ENCODE measurements at places on chromosomes 3 and 15. TPM values are rescaled to one million over a fixed set of nuclear protein-coding genes. Genes with fewer than 3 reads are reported as not detected.

Gene FBXL2
- total RNA-seq = not detected

GRCh38 chr15:96728591-96728990 lies 398.1 kb downstream of the NR2F2 start:
- no peaks in the 10 kb centered on the region for H3K4me1 ChIP-seq
- H3K27me3 ChIP-seq = no peaks in the 10 kb centered on the region
- no peak overlapping the region for H3K4me3 ChIP-seq
- no peaks in the 10 kb centered on the region for H3K36me3 ChIP-seq

Gene TTLL13
- total RNA-seq = 0.25 TPM

DNA sequence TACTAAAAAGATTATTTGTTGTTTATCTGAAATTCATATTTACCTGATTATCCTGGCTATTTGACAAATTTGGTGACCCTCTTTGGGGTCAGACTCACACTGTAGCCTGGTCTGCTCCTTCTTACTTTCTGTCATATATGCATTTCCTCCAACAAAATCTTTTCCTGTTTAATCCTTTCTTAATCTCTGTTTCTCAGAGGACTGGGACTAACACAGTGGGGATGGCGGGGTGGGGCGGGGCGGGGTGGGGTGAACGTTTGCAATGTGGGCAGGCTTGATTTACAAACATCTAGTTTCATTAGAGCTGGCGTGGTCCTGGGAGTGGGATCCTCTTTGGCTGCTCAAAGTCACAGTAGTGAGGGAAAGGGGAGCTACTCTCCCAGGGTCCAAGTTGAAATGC lies 35.3 kb upstream of the CDCP1 start:
- no peak for DNase-seq
- peaks cover 2% of the 10 kb centered on the region for H3K27me3 ChIP-seq
- H3K4me1 ChIP-seq = no peaks in the 10 kb centered on the region
- H3K36me3 ChIP-seq = no peaks in the 10 kb centered on the region
- no peak overlapping the region for H3K27ac ChIP-seq

Gene GATM
- 1.0 TPM for total RNA-seq

Gene ANKRD34C
- total RNA-seq = not detected

DNA sequence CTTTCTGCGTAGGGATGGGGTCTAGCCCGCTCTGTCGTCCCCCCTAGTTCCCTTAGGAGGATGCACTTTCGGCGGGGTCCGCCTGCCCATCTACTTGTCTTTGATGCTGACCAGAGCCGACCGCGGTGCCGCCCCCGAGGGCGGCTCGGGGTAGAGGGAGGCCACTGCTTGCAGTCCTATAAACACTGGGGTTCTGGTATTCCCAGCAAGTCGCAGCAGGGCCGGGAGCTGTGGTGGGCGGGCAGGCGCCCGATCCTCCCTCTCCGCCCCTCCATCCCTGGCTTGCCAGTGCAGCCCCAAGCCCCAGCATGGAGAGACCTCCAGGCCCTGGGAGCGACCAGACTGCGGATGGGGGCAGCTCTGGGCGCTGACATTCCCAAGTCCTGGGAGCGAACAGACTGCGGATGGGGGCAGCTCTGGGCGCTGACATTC lies 830 bp downstream of the SEMA4B start:
- DNase-seq = no peak
- no peaks in the 10 kb centered on the region for H3K27me3 ChIP-seq
- no peak overlapping the region for H3K27ac ChIP-seq
- no peaks in the 10 kb centered on the region for H3K36me3 ChIP-seq

Gene SUSD5
- not detected for total RNA-seq

Gene KLHL40
- not detected for total RNA-seq

Gene FANCD2OS
- not detected for total RNA-seq

Gene SNX22
- total RNA-seq = 0.20 TPM

Gene GHSR
- not detected for total RNA-seq

- no peaks in the 10 kb centered on the region for H3K4me1 ChIP-seq
- H3K4me3 ChIP-seq = no peak overlapping the region
- no peak for DNase-seq
- peaks cover 11% of the 10 kb centered on the region for H3K27me3 ChIP-seq
These were observed 80.3 kb downstream of the BDH1 start for GRCh38 chr3:197475514-197475913.

DNA sequence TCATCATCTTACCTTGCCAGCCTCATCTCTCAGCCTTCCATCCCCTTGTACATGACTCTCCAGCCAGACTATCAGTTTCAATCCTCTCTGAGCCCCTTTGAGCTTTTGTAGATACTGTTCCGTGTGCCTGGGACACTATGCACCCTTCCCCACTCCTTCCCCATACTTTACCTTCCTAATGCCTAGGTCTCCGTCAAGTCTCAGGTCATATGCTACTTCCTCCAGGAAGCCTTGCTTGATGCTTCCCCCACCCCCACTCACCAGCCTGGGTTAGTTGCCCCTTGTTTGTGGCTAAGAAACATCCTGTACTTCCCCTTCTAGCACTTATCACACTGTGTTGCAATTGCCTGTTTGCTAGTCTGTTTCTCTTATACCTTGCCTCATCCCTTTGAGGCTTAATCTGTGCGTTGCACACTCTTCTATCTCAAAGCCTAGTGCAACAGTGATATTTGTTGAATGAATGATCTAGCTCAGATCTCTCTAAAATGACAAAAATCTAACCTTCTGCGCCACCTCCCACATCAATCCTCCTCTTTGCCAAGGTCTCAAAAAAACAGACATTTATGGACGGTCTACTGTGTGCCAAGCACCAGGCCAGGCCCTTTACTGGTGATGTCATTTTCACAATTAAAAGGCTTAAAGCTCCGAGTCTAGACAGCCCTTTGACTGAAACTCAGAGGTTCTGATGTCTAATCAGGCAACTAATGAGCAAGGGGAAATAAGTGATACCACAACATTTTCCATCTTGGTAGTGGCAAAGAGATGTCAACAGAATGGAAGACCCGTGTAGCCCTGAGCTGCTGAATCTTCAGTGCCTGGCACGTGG lies 6.5 kb upstream of the USP3 start:
- peak overlapping the region; percentile 59 for H3K4me3 ChIP-seq
- peak; percentile 76 for DNase-seq
- peak overlapping the region; percentile 99 for H3K27ac ChIP-seq
- no peaks in the 10 kb centered on the region for H3K36me3 ChIP-seq

GRCh38 chr3:43194490-43195114 lies 88.7 kb upstream of the POMGNT2 start:
- peaks cover 36% of the 10 kb centered on the region for H3K4me1 ChIP-seq
- peaks cover 12% of the 10 kb centered on the region for H3K27me3 ChIP-seq
- peak overlapping the region; percentile 15 for H3K4me3 ChIP-seq
- DNase-seq = no peak
- H3K36me3 ChIP-seq = no peaks in the 10 kb centered on the region

Gene CTDSPL
- total RNA-seq = 1.7 TPM

GRCh38 chr3:14802381-14802731 lies 16.4 kb upstream of the FGD5 start:
- no peak for DNase-seq
- H3K36me3 ChIP-seq = no peaks in the 10 kb centered on the region
- no peak overlapping the region for H3K4me3 ChIP-seq
- H3K27ac ChIP-seq = no peak overlapping the region
- no peaks in the 10 kb centered on the region for H3K27me3 ChIP-seq

GRCh38 chr15:78182821-78183220 lies 33.7 kb downstream of the IDH3A start:
- H3K36me3 ChIP-seq = no peaks in the 10 kb centered on the region
- H3K4me3 ChIP-seq = no peak overlapping the region
- H3K27me3 ChIP-seq = no peaks in the 10 kb centered on the region
- DNase-seq = no peak
- H3K27ac ChIP-seq = no peak overlapping the region

DNA sequence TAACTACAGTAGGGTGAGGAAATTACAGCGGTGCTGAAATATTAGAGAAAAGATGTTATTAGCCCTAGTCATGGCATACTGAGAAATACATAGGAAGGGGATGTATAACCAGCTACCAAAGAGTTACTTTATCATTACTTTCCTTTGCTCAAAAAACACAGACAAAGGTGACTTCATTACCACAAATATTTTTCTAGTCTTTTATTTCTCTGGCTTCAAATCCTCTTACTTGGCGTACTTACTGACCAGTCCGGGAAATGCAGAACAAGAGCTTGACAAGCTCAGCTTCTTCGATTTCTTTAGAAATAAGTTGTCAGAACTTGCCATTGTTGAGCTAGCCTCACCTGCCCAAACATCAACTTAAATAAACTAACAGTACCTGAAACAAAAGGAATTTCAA lies 142.1 kb upstream of the TMCO5A start:
- H3K27ac ChIP-seq = no peak overlapping the region
- DNase-seq = no peak
- H3K4me1 ChIP-seq = no peaks in the 10 kb centered on the region
- no peaks in the 10 kb centered on the region for H3K36me3 ChIP-seq
- no peak overlapping the region for H3K4me3 ChIP-seq

Gene CCR8
- 87.2 TPM for total RNA-seq
